ENCODE measurements at places on chromosomes 2 and 18.

DNA sequence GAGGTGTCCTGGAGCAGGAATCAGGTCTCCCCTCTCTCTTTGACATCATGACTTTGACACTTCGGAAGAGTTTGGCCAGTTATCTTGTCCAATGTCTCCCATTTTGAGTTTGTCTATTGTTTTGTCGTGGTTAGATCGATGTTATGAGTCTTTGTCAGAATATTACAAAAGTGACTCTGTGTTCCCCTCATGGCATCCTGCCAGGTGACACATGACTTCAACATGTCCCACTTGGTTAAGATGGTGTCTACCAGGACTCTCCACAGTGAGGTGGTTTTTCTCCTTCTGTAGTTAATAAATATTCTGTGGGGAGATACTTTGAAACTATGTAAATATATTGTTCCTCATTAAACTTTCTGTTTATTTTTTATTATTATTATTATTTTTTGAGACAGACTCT is 76.6 kb upstream of the BZW1 start:
- DNase-seq = no peak

DNA sequence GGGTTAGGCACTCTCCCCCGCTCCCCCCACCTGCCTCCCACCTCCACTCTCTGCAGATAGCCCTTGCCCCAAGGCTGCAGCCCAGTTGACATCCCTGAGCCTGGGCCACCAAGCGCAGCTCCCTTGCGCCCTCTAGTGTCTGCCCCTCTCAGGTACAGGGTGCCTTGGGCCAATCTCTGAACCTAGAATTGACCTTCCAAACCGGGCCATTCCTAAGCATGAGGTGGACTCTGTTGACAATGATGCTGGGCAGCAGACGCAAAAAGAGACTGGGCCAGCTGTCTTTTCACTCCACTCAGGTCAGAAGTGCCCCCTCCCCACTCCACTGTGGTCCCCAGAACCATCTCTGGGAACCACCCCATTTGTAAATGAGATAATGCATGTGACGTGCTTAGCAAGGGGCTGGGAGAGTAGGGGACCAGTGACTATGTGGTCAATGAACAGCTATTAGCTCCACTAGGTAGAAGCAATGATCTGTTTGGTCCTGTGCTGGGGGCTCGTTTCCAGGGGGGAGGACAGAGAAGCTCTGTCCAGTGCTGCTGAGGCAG is 43.3 kb upstream of the PLB1 start:
- DNase-seq = no peak

GRCh38 chr2:98833172-98833916 is 102.4 kb upstream of the MGAT4A start:
- DNase-seq = no peak

GRCh38 chr18:11990539-11990938 is 9.2 kb downstream of the IMPA2 start:
- no peak for DNase-seq

- DNase-seq = no peak
These were observed 66.5 kb upstream of the SKOR2 start for GRCh38 chr18:47317824-47318508.

GRCh38 chr2:218397463-218397819 is 2.2 kb upstream of the CTDSP1 start:
- no peak for DNase-seq

- no peak for DNase-seq
These were observed 75.5 kb downstream of the ASB1 start for GRCh38 chr2:238502088-238502810.

All from mesothelial cell of epicardium (in vitro differentiated cells).